ENCODE measurements at places on chromosomes 16 and 17.
A peak's percentile ranks its signal among the peaks of the same experiment; 100 is the strongest.

DNA sequence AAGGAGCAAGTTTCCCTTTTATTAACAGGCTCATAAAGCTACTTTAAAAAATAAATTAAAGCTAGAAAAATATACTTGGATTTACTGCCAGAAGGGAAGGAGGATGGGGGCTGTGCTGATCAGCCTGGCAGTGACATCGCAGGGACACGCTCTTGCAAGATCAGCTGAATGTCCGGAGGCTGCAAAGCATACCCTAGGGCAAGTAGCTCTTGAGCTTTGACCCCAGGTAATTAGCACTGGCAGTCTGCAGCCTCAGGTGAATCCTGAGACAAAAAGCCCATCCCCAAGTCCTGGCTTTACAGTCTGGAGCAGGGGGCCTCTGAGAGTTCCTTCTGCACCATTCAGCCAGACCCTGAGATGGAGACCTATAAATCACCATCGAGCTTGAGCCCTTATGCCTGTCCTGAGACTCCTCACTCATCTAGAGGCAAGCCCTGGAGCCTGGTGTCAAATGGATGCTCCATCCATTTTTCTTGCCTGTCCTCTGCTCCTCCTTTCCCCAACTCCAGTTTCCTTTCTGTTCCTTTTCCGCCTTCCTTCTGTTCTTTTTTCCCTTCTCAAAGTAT lies 131.7 kb downstream of the TMEM114 start:
- DNase-seq: no peak

GRCh38 chr17:9635340-9635739 lies 10.0 kb upstream of the USP43 start:
- no peak for DNase-seq

DNA sequence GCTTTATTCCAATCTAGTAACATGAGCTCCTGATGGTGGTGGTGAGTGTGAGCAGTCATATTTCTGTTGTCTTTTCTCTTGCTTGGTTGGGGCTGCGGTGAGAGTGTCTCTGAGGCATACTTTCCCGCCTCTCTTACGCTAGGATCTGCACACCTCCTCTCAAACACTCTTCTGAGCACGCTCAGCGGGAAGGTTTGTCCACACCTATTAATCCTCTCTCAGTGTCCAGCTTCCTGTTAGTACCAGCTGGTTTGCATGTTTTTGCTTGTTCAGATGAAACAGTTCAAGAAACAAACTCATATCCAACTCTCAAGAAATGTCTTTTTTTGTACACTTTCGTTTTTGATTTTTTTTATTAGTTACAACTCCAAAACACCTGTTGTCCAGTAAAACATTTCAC lies 89.5 kb downstream of the CCDC182 start:
- DNase-seq: no peak

DNA sequence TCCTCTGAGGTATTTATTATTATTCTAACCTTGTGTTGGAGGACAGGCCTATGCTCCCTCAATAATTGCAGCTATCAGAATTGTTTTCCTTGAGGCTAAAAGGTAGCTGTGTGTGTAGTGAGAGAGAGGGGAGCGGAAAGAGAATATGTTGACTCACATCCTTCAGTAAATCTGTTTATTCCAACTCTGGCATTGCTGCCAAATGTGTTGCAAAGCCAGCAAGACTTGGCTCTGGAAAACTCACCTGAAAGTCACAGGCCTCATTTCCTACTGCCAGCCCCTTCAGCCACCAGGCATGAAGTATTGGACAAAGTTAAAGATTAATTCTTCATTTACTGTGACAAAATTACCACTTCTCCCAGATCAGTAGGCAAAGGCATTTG lies 9.6 kb downstream of the CA10 start:
- DNase-seq: no peak

- no peak for DNase-seq
Observed at GRCh38 chr16:22075043-22075757, 17.1 kb upstream of the VWA3A start.

GRCh38 chr16:65772134-65772732 lies 594.3 kb upstream of the CDH5 start:
- no peak for DNase-seq

GRCh38 chr16:2883458-2883908 lies 468 bp downstream of the FLYWCH2 start:
- no peak for DNase-seq

DNA sequence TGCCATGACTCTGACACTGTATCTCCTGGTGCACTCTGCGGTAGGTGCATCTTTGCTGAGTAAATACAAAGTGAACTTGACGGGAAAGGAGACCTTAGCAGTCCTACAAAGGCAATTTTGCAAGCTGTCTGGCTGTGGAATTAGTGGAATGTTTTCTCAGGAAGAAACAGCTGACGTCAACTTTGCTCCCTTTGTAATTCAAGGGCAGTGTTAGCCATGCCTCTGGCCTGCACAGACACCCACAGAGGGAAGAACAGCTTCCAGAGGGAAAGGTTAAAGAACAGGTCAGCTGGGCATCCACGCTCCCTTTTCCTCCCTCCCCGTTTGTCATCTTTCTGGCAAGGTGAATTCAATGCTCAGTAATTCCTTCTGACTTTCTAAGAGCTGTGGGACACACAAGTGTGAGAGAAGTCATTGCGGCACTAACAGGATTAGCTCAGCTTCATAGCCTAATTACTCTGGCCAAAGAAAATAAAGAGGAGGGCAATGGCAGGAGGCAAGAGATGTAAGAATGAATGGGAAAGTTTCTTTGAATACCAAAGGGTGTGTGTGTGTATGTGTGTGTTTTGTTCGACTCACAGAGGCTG lies 476.9 kb upstream of the GOT2 start:
- no peak for DNase-seq

GRCh38 chr17:28665994-28666393 lies 4.0 kb downstream of the SUPT6H start:
- no peak for DNase-seq

DNA sequence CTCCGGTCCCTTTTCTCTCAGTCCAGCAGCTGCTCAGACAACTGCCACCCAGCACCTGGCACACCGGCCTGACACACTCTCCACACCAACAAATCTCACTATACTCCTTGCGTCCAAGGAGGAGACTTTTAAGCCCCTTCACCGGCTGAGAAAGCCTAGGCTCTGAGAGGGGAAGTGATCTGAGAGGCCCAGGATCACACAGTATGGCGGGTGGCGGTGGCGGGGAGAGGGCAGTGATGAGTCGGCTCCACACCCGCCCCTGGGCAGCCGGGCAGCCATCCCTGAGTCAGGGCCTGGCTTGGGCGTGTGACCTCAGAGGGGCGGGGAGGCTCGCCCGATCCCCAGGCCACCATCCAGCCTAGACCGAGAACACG lies 569 bp downstream of the FLII start:
- peak; percentile 26 for DNase-seq

DNA sequence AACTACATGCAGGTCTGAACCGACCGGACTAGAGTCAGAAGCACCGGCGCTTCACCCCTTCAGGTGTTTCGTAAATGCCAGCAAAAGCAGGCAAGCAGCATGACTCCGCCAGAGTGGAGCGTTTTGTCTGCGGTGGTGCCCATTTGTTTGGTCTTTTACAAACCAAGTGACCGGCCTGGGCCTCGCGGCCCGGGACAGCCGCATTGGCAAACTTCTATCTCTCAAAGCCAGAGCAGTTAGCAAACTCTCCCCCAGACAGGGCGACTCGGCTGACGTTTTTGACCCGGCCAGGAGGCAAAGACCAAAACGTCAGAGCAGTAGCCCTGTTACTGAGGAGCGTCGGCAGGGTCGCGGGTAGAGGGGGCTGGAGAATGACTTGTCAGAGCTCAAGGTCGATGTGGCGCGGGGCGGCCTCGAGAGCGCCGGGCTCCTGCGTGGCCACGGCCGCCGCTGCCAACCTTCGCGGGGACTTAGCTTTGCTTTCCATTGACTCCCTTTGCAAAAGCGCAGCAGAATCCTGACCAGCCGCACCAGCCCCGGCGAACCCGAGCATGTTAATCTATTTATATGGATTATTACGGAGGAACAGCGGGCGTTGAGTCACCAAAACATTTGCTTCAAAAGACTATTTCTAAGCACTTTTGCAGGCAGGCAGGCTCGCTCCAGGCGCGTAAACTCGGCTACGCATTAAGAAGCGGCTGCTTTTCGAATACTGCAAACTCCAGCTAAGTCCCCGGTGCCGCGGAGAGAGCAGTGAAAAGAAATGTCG lies 763 bp upstream of the SOX9 start:
- no peak for DNase-seq

DNA sequence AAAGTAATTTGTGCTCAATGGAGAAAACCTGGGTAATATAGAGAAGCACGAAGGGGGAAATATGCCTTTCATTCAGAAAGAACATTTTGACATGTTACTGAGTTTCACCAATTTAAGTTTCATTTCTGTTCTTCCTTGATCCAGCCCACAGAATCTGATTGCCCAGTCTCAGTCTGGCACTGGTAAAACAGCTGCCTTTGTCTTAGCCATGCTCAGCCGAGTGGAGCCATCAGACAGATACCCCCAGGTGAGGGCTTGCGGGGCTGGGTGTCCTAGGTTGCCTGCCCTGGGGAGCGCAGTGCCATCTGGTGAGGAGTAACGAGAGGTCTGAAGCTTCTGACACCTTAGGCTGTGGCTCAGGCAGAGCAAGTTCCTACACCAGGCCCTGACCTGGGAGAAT lies 17.7 kb downstream of the DDX19A start:
- no peak for DNase-seq

- no peak for DNase-seq
Observed at GRCh38 chr16:80585764-80586163, 45.0 kb downstream of the DYNLRB2 start.

- no peak for DNase-seq
Observed at GRCh38 chr17:41724476-41725050, 9.9 kb downstream of the HAP1 start.

- DNase-seq: no peak
Observed at GRCh38 chr17:34412965-34413441, 50.0 kb upstream of the CCL1 start.

DNA sequence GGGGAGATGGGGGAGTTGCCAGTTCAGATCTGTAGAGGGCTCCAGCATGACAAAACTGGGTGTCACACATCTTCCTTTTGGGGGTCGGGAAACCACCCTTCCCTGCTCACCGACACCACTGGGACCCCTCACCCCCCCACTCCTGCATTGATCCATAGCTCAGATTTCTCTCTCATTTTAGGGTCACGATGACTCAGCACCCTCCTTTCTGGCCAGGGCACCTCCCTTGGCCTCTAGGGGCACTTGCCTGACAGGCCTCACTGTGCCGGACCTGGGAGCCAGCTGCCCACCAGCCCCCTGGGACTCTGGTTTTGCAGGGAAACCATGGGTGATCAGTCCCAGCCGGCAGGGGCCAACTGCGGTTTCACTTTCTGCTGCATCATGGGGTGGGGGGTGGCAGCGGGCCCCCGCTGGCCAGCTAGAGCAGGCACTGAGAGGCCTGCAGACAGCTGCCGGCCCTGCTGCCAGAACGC lies 239.4 kb downstream of the MRTFB start:
- no peak for DNase-seq

DNA sequence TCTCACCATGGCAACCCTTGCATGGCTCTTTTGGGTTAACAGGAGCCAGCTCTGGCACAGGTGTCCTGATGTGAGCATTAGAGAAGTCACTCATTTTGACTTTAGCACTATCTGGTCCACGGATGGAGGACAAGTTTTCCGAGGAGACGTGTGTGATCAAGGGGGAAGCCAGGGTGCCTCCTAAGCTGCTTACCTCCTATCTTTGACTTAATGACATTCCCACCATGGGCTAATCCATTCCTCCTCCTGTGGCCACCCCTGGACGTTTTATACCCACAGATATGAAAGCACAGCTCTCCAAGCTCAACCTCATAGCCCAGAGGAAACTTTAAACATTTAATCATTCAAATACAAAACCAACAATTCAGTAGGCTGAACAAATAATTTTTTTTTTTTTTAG lies 18.8 kb downstream of the MPP2 start:
- DNase-seq: no peak

DNA sequence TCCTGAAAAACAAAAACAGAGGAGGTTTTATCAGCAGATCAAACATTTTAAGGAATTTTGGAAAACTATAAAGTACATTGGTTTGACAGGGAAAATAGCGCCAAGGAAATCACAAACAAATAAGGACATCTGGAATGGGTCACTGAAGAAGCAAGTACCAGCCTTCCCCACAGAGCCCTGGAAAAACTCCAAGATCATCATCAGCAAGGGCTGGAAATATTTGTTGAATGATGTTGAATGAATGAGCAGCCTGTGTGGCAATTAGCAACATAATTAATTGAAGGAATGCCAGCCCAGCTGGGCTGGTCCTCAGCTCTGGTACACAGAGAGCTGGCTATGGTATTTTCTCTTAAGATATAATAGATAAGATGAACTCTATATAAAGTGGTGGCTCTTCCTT lies 290.4 kb downstream of the HS3ST3A1 start:
- DNase-seq: no peak

DNA sequence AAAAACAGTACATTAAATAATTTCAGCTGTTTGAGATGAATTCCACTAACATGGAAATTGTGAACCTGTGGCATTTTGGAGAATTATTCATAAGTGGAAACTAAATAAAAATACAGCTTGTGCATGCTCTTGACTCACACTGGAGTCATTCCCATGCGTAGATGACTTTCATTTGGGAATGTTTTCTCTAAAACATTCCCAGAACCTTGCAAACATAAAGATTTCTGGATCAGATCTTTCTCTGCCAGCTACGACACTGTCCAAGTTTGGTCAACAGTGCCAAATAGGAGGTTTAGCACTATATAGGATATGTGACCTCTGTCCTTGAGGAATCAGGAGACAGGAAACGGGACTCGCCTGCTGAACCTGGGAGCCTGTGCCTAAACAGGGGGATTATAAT lies 400.9 kb downstream of the SLC39A11 start:
- DNase-seq: no peak

- DNase-seq: no peak
Observed at GRCh38 chr16:85510041-85510659, 103.0 kb upstream of the GSE1 start.

DNA sequence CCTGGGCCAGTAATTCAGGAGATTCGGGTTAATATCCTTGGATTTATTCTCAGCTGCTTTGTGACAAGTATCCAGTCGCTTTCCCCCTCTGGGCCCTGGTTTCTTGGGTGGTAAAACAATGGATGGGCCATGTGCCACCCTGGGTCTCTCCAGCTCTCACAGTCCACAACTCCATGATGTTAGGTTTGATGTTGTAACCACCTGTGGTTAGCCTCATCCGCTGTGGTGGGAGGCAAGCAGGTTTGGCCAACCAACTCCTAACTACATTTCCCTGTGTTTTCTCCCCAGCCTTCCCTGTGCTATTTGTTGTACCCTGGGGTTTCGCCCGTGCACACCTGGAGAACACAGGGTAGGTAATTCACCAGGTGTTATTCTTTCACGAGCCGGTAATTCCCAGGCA lies 35.1 kb downstream of the GLP2R start:
- DNase-seq: no peak

- peak; percentile 40 for DNase-seq
Observed at GRCh38 chr17:43878260-43879175, 28.8 kb downstream of the MPP2 start.

GRCh38 chr17:74550602-74551001 lies 4.7 kb upstream of the CD300C start:
- DNase-seq: no peak

GRCh38 chr17:56629531-56630075 lies 36.1 kb downstream of the NOG start:
- DNase-seq: no peak

- DNase-seq: no peak
Observed at GRCh38 chr16:28975158-28975599, 601 bp downstream of the SPNS1 start.

- no peak for DNase-seq
Observed at GRCh38 chr16:1458336-1458976, 14.1 kb upstream of the CCDC154 start.

All from stimulated activated CD8-positive, alpha-beta memory T cell treated with anti-CD3 and anti-CD28 coated beads, Interleukin-4, amount 100 ng/mL, for 1 hour (primary cell).